CD4-positive, alpha-beta T cell treated with Interleukin-21 for 1 hour (primary cell): ENCODE measurements at places on chromosomes 4 and X.

DNA sequence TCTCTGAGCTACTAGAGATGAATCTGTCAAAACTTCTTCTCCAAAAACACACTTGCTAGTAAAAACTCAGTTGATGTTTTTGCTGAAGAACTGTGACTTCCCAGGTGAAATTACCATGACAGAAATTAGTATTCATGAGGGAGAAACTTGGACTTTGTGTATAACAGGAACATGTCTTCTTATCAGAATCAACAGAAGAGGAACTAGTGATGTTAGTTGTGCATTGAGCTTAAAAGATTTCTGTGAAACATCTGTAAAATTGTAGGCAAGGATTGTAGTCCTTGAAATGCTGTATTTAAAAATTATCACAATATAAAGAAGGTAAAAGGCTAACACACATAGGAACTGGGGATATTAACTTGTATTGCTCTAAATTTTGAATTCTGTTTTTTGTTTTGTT, 11.3 kb downstream of the FAM241A start:
- DNase-seq, result no peak

GRCh38 chr4:40737879-40738278, 11.9 kb upstream of the NSUN7 start:
- no peak for DNase-seq

GRCh38 chrX:40164751-40165150, 67.0 kb upstream of the BCOR start:
- DNase-seq, result no peak

- DNase-seq, result no peak
Measured at GRCh38 chrX:20414066-20414465, 147.4 kb upstream of the RPS6KA3 start.

DNA sequence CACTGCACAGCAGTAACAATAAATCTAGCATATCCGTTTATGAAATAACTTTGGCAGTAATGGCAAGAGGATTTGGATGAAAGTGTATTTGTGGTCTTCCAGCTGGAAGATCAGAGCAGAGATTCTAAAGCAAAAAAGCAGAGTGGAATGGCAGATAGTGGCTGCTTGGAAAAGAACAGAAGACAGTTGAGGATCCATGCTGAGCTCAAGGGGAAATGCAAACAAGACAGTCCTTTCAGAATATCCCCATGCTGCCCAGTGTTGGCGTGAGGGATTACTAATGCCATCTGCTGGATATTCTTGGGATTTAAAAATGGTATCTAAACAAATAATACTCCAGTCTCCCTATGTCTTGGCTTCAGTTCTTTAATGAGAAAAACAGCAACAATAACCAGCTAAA, 629.1 kb upstream of the ATOH1 start:
- no peak for DNase-seq

DNA sequence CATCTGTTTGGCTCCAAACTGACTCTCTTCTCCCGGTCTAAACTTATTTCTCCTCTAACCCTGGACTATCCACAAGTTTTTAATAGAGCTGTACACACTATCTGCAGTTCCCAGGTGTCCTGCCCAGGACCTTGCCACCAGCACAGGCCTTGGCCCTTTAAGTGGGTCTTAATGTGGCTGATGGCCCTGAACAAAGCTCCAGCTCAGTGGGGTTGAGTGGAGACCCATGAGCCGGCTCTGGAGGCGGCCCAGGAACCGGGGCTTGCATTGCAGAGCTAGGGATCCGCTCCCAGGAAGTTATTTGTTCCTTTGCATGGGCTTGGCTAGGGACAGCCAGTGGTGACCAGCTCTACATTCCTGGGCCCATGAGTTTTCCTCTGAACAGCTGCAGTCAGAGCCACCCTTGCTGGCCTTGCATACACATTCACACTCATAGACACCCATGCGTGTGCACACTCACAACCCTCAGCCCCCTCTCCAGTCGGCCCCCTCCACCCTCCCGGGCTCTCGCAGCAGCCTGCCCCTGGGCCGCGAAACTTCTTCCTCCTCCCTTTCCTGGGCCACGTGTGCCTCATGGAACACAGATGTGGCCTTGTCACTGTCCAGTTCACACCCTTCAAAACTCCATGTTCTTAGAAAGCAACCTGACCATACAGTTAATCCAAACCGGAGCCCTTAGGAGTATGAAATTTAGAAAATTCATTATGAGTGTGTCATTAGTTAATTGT, 58.2 kb downstream of the GPR143 start:
- no peak for DNase-seq

- no peak for DNase-seq
Measured at GRCh38 chr4:179762840-179763239, 2320.6 kb upstream of the AGA start.

GRCh38 chr4:43391069-43391468, 498.6 kb downstream of the GRXCR1 start:
- DNase-seq, result no peak

DNA sequence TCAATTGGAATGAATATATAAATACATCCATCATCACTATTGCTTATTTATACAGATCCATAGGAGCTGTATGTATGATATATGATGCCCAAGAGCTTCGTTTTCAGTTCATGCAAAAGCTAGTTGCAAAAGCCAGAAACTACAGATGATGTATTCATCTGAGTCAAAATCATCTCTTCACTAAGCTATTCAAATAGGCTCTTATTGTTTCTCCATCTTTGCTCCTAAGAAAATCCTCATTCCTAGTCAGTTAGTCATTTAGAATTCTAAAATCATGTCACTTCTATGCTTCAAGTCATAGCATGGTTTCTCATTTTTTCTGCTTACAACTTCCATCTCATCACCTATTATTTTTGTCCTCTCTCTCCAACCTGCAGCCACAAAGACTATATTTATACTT, 300.1 kb upstream of the TRAM1L1 start:
- DNase-seq, result no peak

GRCh38 chrX:70293621-70294020, 3.7 kb downstream of the KIF4A start:
- no peak for DNase-seq

DNA sequence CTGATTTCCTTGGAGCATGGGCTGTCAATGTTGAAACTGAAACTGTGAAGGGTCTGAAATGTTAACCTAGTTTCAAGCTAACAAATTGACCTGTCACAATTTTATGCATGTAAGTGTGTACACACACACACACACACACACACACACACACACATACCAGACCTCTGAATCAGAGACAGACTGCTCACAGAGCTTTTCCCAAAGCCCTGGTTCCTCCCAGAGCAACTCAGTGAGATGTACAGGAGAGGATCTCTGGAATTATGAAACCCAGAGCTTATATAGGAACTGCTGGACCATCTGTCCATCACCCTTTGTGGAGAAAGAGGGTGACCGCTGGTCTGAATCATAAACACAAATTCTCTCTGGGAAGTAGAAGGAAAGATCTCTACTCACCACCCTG, 228.1 kb upstream of the PRPS2 start:
- no peak for DNase-seq

DNA sequence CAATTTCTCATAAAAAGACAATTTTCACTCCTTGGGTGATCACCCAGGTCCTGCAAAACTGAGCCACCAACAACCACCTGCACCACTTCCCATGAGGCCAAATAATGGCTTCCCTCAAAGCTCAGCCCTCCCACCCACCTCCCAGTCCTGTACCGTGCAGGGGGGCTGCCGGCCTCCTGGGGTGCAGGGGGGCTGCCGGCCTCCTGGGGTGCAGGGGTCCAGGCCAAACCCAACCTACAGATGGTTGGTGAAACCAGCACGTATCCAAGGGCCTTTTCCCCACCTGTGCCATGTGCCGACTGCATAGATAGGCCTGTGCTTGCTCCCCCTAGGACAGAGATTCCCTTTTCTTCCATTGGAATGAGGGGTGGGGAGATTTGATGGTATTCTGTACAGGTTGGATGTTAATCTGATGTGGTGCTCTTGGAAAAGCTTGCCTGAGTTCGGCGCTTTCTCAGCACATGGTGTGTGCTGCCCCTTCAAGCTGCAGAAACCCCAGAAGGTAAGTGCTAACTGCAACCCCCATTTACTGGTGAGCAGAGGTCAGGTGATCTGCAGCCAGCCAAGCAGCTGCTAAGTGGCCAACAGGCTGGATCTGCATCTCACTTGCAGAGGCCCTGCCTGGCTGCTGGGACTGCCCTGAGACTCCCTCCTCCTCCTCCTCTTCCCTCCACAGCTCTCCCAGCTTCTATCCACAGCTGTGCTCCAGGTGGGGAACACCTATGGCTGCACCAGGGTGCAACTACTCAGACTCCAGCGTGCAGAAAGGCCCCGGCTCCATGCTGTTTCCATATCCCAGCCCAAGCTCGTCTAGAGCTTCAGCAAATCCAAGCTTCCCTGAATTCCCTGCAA, 38.8 kb downstream of the FRG1 start:
- no peak for DNase-seq

GRCh38 chr4:10111067-10111801, 5.4 kb downstream of the WDR1 start:
- DNase-seq, result no peak

GRCh38 chr4:111921714-111922113, 223.5 kb upstream of the FAM241A start:
- DNase-seq, result no peak

DNA sequence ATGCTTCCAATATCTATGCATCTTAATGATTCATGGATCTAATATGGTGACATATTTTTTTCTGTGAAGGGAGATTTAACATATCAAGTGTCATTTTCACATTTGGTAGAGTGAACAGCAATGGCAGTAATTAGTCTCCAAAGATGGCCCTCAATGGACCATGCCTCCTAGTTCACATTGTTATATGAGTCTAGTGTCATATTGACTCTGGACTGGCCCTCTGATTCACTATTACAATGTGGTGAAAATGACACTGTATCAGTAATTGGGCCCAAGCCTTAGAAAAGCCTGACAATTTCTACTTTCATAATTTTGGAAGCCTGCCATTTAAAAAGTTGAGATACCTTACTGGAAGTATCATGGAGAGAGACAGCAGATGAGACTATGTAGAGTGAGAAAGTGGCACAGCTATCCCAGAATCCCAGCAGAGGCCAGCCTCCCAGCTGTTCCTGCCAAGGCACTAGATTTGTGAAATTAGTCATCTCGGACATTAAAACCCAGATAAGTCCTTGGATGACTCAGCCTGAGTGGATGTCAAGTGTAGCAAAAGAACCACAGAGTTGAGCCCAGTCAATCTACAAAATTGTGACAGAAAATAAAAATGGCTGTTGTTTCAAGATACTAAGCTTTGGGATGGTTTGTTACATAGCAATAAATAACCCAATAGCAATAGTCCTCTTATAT, 68.4 kb downstream of the ARHGEF38 start:
- DNase-seq, result no peak

DNA sequence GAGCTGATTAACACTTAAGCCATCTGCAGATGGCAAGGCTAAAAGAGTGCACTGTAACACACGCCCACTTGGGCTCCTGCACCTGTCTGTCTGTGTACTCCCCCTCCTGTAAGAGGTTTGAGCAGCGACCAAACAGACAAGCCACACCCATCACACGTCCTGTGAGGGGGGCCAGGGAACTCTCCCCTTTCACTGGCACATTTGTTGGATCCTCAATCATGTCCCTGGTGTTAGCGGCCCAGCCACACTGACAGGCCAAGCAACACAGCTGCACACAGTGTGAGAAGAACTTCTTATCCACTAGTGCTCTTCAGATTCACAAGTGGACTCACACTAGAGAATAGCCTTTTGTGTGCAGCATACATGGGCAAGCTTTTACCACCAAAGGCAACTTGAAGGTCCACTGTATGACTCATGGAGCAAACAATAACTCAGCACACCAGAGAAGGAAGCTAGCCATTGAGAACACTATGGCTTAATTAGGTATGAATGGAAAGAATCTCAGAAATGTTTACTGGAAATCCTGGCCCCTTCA, 29.1 kb upstream of the UTP14A start:
- no peak for DNase-seq
